ENCODE measurements at places on chromosomes 6 and 20.

- DNase-seq = no peak
Observed at GRCh38 chr6:34855463-34855862, 32.4 kb downstream of the TAF11 start.

DNA sequence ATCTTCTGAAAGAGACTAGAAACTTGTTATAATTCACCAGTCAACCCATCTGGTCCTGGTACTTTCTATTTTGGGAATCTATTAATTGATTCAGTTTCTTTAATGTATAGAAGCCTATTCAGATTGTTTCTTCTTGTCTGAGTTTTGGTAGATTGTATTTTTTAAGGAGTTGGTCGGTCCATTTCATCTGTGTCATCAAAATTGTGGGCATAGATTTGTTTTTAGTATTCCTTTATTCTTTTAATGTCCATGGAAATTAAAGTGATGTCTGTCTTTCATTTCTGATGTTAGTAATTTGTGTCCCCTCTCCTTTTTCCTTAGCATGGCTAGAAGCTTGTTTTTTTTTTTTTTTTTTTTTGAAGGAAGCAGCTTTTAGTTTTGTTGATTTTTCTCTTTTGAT lies 15.2 kb downstream of the STXBP5 start:
- no peak for DNase-seq

DNA sequence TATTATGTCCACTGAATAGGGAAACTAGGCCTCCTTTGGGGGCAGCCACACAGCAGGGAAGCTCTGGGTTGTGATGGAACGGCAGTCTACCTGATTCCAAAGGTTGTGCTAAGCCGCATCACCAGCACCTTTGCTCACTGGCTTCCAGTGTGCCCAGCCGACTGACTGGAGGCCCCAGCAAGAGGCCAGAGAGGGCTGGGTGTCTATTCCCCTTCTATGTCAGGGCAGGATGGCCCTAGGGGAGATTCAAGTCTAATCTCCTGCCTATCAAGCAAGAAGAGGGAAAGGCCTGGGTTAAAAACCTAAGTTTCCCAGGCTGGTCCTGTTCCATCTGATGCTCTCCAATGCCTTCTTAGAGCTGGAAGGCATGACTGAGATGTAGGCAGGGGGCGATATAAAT lies 53.6 kb downstream of the JPH2 start:
- DNase-seq = no peak

DNA sequence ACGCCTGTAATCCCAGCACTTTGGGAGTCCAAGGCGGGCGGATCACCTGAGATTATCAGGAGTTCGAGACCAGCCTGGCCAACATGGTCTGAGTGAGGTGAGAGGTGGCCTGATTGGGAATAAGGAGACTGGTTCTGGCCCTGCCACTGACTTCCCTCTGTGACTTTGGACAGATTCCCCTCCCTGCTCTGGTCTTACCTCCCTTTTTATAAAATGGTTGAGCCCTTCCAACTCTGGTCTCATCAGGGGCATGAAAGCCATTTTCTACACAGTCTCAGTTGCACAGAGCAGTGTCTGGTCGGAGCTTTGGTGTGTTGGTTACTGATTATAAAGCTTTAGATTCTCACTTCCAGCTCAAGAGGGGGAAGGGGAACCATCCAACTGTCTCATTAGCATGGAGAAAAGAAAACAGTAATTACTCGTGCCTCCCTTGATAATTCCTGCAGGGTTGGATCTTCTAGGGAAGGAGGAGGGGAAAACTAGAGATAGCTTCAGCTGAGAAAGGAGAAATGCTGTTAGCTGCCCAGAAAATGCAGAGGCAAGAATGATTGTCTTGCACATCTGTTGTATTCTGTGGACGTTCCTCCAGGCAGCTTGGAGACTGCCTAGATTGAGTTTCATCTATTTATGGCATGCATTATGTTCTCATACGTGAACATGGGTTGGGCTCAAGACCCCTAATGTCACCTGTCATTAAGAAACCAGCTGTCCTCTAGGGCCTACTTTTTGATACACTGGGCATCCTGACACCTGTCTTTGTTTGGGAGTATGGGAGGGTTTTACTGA lies 30.4 kb downstream of the RALY start:
- DNase-seq = no peak

- DNase-seq = no peak
Observed at GRCh38 chr6:157398151-157398550, 17.2 kb downstream of the ZDHHC14 start.

DNA sequence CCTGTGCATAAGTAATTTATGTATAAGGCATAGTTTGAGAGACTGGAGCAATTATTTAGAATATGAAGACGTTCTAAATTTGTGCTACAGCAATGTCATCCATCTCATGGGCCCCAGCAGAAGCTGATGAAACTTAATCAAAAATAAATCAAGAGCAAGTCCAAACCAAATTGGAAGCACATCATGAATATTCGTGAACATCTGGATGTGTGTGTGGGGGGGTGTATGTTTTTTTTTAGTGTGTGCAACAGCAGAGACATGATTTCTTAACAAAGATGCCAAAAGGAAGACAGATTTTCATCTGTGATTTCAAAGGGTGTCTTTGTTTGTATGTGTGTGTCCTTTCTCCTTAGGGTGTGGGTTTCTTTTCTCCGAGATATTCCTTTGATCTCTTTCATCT lies 58.9 kb downstream of the SASH1 start:
- DNase-seq = no peak

Measured in NCI-H187 treated with DMSO at 0.1 percent for 48 hours (cell line).